ENCODE measurements at places on chromosomes 7 and 10.

GRCh38 chr7:5693529-5693928 lies 87.9 kb downstream of the RNF216 start:
- DNase-seq = no peak

GRCh38 chr7:150451097-150451793 lies 815 bp downstream of the GIMAP8 start:
- peak; percentile 60 for DNase-seq

DNA sequence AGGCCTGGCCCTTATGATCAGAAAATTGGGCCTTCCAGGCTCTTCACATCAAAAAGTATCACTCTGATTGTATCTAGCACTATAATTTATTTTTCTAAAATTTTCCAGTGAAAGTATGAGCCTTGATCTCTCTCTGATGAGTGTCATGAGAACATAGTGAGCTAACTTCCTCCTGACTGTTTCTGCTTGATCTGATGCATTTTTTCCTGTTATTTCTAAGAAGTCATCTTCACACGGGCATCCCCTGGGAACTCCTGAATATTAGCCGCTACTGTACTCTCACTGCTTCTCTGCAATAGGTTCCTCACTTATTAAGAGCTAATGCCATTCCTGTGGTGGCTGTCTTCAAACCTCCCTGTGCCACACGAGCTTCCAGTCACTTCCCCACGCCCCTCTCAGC lies 63.1 kb upstream of the ZPBP start:
- DNase-seq = no peak

GRCh38 chr10:34814223-34814912 lies 728 bp downstream of the PARD3 start:
- DNase-seq = no peak

DNA sequence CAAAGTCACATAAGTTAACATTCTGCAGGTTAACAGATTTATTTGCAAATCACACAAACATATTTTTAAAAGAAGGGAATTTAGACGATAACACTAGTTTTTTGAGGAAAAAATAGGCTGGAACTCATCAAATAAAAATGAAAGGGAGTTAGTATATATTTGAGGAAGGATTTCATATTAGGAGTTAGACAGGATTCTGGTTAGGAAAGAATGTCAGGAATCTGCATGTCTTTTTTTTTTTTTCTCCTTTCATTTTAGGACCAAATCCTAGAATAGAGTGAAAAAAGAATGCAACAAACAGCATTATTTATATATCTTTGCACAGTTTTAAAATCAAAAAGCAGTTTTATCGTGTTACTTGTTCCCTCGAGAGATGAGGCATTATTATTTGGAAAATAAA lies 8.9 kb upstream of the TRDMT1 start:
- DNase-seq = no peak

- DNase-seq = no peak
These were observed 65.4 kb downstream of the CDK14 start for GRCh38 chr7:90661290-90662151.

DNA sequence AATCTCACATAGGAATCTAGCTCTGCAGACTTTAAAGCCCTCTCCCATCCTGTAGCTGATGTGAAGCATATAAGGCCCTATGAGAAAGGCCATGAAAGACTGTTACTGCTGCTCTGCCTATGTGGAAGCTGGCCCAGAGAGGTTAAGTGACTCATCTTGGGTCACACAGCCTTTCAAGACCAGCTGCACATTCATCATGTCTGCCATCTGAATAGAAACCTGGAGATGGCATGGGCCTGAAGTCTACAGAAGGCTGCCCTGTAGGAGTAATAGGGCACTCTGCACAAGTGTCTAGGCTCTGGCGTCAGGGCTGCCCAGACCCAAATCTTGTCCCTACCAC lies 59.4 kb upstream of the COL13A1 start:
- DNase-seq = no peak
